CD4-positive, alpha-beta T cell treated with Interleukin-10 for 1 hour (primary cell): ENCODE measurements at places on chromosomes 3 and 15.
A peak's percentile ranks its signal among the peaks of the same experiment; 100 is the strongest.

DNA sequence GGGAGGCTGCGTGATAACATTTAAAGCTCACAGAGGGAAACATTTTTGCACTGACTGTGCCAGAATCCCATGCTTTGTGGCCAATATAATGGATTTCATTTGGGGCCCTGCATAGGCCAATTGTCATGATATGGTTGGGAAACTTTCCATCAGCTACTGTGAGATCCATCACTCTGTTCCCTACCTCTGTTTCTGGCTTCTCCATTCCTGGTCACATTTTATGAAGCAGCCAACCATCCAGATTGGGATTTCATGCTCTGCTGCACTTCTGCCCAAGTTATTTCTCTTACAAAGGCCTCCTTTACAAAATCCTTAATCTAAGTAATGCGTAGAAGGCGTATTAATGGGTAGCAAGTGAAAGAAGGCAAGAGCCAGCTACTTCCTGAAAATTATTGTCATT lies 221.1 kb downstream of the LRTM1 start:
- no peak for DNase-seq

GRCh38 chr15:81888748-81889484 lies 156.9 kb downstream of the MEX3B start:
- DNase-seq: no peak

- no peak for DNase-seq
These were observed 37.7 kb upstream of the TOPBP1 start for GRCh38 chr3:133699467-133699866.

GRCh38 chr3:177611752-177612334 lies 414.6 kb upstream of the TBL1XR1 start:
- DNase-seq: no peak

DNA sequence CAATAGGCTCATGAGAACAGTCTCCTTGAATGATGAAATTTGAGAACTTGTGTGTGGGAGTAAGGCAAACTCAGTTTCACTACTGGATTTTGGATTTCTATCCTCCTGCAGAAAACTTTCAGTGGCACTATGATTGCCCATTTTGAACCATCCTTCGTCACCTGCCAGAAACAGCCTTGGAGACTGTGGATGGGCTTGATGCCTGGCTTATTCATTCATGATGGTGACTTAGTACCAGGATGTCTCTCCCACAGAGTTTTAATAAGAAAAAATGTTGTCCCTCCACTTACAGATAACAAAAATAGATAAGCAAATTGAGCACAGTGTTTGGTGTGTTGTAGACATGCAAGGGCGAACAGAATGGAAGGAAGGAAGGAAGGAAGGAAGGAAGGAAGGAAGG lies 53.5 kb upstream of the CPNE4 start:
- no peak for DNase-seq

GRCh38 chr3:5016211-5017161 lies 37.2 kb downstream of the BHLHE40 start:
- peak; percentile 66 for DNase-seq

GRCh38 chr3:176759815-176760506 lies 437.3 kb downstream of the TBL1XR1 start:
- DNase-seq: no peak

DNA sequence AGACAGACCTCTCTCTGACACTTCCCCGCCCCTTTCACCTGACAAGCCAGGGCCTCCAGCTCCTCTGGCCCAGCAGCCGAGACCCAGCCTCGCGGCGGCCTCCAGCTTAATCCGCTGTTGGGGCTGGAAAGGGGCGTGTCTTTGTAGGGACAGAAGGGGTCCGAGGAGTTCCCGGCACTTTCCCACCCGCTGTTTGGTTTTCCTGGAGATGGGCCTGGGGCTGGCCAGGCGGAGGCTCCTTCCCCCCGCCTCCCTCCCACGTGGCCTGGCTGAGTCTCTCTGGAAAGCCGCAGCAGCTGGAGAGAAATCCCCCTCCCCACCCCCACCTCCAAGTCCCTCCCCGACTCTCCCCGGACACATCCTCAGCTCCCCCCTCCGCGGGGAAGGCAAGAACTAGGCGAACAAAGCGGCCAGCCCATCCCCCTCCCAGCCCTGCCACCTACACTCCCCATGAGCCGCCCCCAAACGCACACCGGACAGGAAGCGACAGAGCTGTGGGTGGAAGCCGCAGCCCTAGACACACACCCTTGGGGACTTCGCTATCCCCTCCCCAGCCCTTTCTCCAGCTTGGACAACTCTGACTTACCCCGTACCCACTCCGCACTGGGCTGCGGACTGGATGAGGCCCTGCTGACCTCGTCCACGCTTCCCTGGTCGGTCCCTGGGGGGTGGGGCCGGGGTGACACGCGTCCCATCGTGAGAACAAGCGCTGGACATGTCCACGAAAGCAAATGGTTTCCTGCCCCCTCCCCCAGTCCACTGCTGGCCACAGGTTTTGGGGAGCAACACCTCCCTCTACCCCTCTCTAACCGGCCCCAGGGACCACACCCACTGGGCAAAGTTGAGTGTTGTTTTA lies 1.2 kb downstream of the IGDCC4 start:
- no peak for DNase-seq

DNA sequence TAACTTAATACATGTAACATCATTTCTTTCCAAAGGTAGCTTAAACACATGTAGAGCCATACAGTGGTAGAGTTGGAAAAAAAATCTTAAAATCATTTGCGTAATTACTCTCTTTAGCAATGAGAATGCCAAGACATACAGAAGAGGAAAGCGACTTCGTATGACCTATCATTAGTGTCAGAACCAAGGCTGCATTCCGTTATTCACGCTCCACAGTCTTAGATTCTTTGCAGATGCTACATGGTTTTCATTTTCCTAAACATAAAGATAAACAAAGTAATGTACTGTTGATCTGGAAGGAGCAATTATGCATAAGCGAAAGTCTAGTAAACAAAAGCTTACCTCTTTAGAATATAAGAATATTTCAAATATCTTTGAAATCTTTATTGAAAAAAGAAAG lies 410.3 kb upstream of the TPRG1 start:
- DNase-seq: no peak

DNA sequence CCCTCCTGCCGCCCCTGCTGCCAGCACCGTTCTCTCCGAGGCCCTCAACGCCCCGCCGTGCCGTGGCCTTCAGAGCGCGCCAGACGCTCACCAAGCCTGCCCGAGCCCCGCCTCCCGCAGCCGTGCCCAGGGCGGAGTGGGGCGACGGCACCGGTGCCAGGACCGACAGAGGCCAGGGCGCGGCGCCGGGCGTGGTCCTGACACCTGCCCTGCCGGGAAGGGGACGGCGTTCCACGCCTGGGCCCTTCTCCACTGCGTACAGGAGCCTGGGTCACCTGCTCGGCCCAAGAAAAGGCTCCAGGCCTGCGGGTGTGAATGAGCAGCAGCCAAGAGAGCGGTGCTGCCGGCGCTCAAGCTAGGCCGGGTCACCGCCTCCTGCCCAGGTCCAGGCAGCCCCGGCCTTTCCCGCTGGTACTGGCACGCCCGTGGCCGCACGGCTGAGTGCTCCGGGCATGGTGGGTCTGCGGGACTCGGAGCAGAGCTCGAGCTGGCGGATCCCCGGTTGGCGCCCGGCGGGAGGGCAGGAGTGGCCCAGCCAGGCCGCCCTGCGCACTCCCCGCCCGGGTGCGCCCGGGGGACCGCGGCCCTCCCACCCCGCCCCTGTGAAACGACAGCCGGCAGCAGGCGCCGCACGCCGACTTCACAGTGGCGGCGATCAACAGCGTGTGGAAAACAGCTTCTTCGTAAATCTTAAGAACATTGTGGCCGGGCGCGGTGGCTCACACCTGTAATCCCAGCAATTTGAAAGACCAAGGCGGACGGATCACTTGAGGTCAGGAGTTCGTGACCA lies 4.2 kb downstream of the OCA2 start:
- peak; percentile 34 for DNase-seq

GRCh38 chr15:35992791-35993190 lies 446.8 kb upstream of the DPH6 start:
- DNase-seq: no peak

- no peak for DNase-seq
These were observed 7.3 kb downstream of the TMEM158 start for GRCh38 chr3:45218578-45219390.

DNA sequence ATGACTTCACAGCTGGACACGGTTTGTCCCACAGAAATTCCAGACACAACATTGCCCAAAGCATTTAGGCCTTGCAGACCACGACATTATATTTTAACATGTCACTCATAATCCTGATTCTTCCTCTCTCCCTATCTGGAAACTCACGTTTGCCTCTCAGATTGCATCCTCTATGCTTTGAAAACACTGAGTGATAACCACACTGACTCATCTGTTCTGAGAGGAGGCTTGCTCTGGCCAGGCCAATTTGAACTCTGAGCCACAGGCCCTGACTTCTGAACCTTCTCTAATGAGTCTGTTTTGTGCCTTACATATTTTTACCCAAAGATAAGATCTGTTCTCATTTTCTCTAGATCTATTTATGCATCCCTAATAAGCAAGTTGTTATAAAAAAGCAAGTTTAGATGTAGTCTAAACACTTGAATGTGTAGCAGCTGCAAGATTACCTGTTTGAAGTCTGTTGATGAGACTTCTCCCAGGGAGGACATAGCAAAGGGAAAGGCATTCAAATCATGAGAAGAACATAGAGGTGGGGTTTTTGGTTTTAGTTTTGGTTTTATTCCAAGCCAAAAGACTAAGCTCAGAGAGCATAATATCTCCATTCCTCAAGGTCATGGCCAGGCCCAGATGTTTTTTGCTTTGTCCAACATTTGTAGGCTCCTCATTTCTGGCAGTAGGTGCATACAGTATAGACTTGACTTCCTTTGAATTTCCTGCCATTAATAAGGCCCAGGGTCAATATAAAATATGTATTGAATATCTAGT lies 234.4 kb upstream of the LRTM1 start:
- DNase-seq: no peak

- DNase-seq: no peak
These were observed 24.4 kb upstream of the PLA2G4E start for GRCh38 chr15:42045211-42045615.

DNA sequence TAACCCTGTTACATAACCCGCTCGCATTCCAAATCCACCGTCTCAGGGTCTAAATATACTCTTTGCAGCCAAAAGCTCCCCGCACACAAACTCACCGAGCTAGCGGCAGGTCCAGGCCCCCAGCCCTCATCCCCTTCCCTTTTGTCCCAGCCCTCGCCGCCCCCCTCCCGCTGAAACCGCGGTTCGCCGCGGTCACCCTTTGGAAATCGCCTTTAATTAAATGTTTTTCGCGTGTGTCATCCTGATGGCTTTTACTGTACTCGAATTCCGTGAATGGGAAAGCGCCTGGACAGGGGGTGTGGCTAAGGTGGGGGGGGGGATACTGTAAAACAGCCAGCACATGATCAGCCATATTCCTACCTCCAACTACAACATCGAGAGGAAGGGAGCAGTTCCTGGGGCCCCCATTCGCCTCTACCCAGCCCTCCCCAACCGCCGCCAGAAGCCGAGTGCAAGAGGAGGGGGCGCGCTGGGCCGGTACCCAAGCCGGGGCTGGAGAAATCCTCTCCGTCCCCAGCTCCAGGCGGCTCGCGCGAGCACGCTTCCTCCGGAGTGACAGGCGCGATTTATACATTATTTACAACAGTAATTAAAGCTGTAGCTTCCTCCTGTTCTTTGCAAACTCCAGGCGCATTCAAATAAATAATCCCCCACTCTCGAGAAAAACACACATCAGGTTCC lies 1.7 kb downstream of the RORA start:
- DNase-seq: no peak

- peak; percentile 2 for DNase-seq
These were observed 104.5 kb downstream of the RARB start for GRCh38 chr3:25532431-25533162.

- no peak for DNase-seq
These were observed 43.2 kb upstream of the RPL35A start for GRCh38 chr3:197906850-197907187.

- DNase-seq: no peak
These were observed 30.9 kb downstream of the STIMATE start for GRCh38 chr3:52866427-52866826.

DNA sequence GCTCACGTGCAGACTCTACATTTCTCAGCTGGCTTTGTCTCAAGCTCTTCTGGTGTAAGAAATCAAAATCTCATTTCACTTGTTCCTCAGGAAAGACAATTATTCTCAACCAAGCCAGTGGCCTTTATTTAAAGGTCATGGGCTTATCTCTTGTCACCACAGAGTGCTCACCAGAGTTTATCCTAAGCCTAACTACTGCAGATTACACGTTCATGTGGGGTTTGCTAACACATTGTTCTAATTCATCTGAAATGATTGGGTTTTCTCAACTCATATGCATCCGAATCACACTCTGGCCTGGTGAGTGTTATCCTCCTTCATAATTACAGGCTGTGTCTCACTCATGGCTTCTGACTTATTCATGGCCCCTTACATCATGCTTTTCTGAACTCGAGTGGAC lies 83.3 kb upstream of the TSC22D2 start:
- no peak for DNase-seq

DNA sequence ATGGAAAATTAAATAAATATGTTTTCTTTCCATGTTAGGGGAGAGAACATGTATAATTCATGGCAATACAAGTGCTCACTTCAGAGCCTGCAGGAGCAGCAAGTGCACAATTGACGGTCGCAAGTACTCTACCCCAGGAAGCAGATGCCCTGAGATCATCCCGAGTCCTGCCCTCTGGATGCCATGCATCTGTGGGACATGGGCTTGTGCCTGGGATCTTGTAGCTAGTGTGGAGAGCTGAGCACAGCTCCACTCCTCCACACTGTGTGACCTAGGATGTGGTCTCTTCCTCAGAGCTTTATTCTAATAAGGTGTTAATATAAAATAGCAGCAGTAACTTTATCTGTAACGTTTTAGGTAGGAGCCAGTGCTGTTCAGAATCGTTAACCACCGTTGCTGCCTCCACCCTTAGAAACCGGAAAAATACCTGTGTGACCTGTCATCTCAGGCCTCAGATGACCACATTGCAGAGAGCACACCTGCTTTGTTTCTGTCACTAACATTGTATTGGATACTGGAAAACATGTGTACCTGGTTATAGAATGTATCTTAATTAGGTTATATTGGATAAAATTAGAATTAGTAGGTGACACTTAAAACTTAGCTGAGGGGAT lies 105.0 kb upstream of the GOLGA6L6 start:
- DNase-seq: no peak

- DNase-seq: no peak
These were observed 126.0 kb downstream of the FMN1 start for GRCh38 chr15:33068511-33068990.

DNA sequence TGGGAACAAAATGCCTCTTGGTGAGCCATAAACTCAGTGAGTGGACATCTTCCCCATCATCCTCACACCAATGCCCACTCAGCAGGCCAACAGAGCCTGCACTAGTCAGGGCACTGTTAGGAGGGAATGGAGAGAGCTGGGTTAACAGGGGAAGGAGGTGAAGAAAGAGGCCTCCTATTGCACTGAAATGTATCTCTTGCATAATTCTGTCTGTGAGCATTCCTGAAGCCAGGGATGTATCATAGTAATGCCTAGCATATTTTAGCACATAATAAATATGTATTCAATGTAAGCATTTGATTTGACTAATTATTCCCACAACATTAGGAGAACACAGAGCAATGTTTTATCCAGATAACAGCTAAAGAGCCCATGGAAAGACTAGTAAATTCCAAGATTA lies 81.2 kb downstream of the ANO10 start:
- no peak for DNase-seq

DNA sequence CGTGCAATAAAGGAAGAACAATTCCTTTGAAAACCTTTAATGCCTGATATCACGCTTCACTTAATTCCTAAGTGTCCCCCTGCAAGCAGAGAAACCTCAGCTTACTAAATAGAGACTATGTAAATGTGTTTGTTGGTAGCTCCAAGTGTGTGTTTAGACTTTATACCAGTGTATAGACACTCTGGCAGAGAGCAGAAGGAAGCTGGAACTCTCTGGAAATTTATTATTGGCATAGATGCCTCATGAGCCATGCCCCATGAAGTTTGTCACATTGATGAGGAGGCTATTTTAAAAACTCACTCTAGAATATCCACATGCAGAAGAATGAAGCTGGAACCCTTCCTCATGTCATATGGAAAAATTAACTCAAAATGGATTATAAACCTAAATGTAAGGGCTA lies 99.9 kb downstream of the THRB start:
- DNase-seq: no peak
